ENCODE measurements at places on chromosomes 12 and 14.

GRCh38 chr12:100566887-100567637 is 6.4 kb upstream of the GAS2L3 start:
- DNase-seq: no peak

- DNase-seq: no peak
These were observed 79.4 kb upstream of the DCN start for GRCh38 chr12:91261820-91262676.

GRCh38 chr12:51156245-51156765 is 16.6 kb downstream of the TFCP2 start:
- DNase-seq: no peak

DNA sequence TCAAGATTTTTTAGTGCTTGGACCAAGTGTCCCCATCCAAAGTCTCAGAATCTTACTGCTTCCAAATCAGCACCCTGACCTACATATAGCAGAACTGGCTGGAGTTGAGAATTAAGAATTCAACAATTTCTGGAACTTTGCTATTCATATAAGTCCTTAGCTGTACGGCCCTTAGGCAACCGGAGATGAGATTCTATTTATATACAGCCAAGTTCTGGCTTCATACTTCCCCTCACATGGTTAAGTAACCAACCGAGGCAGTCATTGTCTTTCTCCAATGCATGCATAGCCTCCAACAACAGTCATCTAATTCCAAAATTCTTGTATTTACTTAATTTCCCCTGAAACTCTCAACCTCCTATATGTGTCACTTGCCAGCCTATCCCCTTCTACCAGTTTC is 76.6 kb downstream of the SINHCAF start:
- no peak for DNase-seq

DNA sequence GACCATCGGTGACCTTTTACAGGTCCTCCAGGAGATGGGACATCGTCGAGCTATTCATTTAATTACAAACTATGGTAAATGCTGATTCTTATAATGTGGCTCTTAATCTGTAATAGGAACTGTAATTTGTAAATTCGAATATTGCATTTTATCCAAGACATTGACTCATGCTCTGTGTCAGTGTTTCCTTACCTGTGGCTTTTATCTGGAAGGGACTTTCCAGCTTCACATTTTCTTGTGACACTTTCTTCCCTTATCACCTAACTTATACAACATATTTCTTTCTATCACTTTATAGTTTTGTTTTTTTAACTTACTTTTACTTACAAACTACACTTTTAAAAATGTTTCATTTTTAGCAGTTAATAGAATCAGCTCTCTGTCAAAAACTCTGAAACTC is 14.8 kb downstream of the IRAK3 start:
- no peak for DNase-seq

Measured in activated CD4-positive, alpha-beta T cell treated with anti-CD3 and anti-CD28 coated beads for 24 hours (primary cell).